ENCODE measurements at places on chromosomes 7 and 10. TPM values are rescaled to one million over a fixed set of nuclear protein-coding genes. Genes with fewer than 3 reads are reported as not detected.

DNA sequence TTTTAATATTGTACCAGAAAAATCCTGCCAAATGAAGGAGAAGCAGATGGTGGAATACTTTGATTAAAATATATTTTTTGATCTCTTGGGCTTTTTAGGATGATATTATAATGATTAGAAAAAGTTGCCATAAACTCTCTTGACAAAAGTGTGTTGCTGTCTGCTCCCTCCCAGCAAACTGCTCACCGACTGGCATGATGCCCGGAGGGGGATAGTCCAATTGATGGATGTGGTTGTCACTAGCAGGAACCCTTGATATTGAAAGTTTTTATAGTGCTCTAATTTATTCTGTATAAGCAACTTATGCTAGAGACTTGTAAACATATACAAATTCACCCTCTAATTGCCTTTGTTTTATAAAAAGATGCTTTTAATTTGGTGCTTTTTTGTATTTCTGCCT is 114.0 kb downstream of the DNAH11 start:
- H3K27me3 ChIP-seq: no peaks in the 10 kb centered on the region
- no peaks in the 10 kb centered on the region for H3K4me1 ChIP-seq
- no peak for DNase-seq
- H3K36me3 ChIP-seq: no peaks in the 10 kb centered on the region
- no peak overlapping the region for H3K4me3 ChIP-seq

GRCh38 chr7:87474533-87475358 is 734 bp downstream of the ABCB4 start:
- no peak overlapping the region for H3K27ac ChIP-seq
- no peaks in the 10 kb centered on the region for H3K4me1 ChIP-seq
- DNase-seq: no peak
- H3K4me3 ChIP-seq: no peak overlapping the region

DNA sequence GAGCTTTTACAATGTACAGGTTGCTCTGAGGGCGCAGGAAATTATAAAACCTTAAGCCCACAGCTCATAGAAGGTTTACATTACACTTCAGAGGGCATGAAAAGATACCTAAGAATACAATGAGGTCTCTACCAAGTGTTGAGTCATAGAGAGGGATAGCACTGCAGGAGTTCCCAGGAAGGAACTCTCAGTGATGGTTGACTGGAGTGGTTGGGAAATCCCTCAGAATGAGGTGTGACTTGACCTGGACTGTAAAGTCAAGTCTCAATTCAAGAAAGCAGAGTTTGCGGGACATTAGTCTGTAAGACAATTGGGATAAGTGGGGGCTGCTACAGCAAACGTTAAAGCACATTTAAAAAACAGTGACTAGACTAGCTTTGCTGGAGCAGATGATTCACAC is 21.9 kb downstream of the TNKS2 start:
- no peaks in the 10 kb centered on the region for H3K4me1 ChIP-seq
- no peak overlapping the region for H3K4me3 ChIP-seq
- H3K27ac ChIP-seq: no peak overlapping the region
- H3K36me3 ChIP-seq: peaks cover 5% of the 10 kb centered on the region
- H3K27me3 ChIP-seq: no peaks in the 10 kb centered on the region
- DNase-seq: no peak

DNA sequence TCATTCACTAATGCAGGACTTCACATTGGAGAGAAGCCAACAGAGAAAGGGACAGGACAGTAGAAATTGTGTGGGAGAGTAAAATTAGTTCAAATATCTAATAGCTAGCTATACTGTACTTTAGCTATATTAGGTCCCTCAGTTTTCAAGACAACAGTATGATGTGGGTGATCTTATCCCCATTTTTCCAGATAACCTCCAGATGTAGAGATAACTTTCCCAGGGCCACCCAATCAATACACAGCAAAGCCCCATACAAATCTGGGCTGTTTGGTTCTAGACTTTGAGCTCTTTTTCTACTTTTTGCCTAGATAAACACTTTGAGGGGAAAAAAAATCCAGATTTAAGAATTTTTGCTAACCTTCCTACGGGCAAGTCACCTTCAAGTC is 482 bp upstream of the CLDN12 start:
- peak overlapping the region; percentile 73 for H3K27ac ChIP-seq
- peak overlapping the region; percentile 81 for H3K4me3 ChIP-seq
- H3K27me3 ChIP-seq: no peaks in the 10 kb centered on the region
- H3K36me3 ChIP-seq: no peaks in the 10 kb centered on the region

DNA sequence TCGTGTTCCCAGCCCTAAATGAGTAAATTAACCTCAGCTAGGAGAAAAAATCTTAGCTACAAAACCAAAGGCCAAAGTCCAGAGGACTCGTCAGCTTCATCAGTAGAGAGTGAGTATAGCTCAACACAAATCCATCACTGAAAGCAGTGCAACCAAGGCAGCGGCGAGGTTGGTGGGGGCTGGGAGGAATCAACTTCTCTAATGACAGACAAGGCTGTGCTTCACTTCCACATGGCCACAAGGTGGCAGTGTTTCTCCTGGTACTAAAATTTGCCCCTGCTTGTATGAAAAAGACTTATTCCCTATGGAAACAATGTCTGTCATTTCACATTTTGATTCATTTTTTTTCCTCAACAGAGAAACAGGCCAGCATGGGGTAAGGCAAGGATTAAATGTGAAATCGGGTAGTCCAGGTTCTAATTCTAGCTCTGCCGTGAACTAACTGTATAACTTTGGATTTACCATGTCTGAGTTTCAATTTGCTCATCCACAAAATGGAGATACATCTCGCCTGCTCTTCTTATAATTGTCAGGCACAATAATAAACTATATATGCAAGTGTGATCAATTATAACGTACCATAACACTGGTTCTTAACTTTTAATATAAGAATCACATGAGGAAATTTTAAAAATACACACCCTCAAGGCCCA is 39.3 kb downstream of the FAS start:
- no peaks in the 10 kb centered on the region for H3K4me1 ChIP-seq
- no peak overlapping the region for H3K4me3 ChIP-seq
- no peaks in the 10 kb centered on the region for H3K36me3 ChIP-seq
- H3K27me3 ChIP-seq: no peaks in the 10 kb centered on the region
- H3K27ac ChIP-seq: no peak overlapping the region

GRCh38 chr7:119703895-119704294 is 569.1 kb upstream of the KCND2 start:
- H3K27ac ChIP-seq: no peak overlapping the region
- no peaks in the 10 kb centered on the region for H3K4me1 ChIP-seq
- H3K4me3 ChIP-seq: no peak overlapping the region
- H3K27me3 ChIP-seq: no peaks in the 10 kb centered on the region
- no peaks in the 10 kb centered on the region for H3K36me3 ChIP-seq

DNA sequence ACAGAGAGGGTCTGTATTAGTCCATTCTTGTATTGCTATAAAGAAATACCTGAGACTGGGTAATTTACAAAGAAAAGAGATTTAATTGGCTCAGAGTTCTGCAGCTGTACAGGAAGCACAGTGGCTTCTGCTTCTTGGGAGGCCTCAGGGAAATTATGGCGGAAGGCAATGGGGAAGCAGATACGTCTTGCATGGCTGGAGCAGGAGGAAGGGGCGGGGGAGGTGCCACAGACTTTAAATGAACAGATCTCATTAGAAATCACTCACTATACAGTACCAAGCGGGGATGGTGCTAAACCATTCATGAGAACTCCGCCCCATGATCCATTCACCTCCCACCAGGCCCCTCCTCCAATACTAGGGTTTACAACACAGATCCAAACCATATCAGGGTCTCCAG is 3.7 kb upstream of the CALU start:
- peaks cover 3% of the 10 kb centered on the region for H3K27me3 ChIP-seq
- peaks cover 5% of the 10 kb centered on the region for H3K4me1 ChIP-seq
- DNase-seq: no peak
- no peak overlapping the region for H3K4me3 ChIP-seq
- no peak overlapping the region for H3K27ac ChIP-seq

The C10orf67 gene
- total RNA-seq: not detected
